Fibroblast of lung (primary cell): ENCODE measurements at places on chromosomes 7 and 10. TPM values are rescaled to one million over a fixed set of nuclear protein-coding genes. Genes with fewer than 3 reads are reported as not detected.

The DCLRE1A gene
- 8.7 and 9.4 TPM in 2 replicates for total RNA-seq

The FFAR4 gene
- not detected in 2 replicates for total RNA-seq

The ASZ1 gene
- total RNA-seq: not detected in 2 replicates

The HOXA5 gene
- total RNA-seq: 18.3 and 22.1 TPM in 2 replicates

The AKR1C2 gene
- total RNA-seq: 10.6 and 13.4 TPM in 2 replicates

- no peak for DNase-seq
These were observed 53.8 kb downstream of the SUFU start for GRCh38 chr10:102557569-102557968.

GRCh38 chr7:118735441-118735840, 510.9 kb downstream of the ANKRD7 start:
- no peak for DNase-seq

GRCh38 chr7:94304878-94305277, 89.8 kb upstream of the COL1A2 start:
- DNase-seq: no peak
